ENCODE measurements at places on chromosomes 7 and 10. TPM values are rescaled to one million over a fixed set of nuclear protein-coding genes. Genes with fewer than 3 reads are reported as not detected.
A peak's percentile ranks its signal among the peaks of the same experiment; 100 is the strongest.

DNA sequence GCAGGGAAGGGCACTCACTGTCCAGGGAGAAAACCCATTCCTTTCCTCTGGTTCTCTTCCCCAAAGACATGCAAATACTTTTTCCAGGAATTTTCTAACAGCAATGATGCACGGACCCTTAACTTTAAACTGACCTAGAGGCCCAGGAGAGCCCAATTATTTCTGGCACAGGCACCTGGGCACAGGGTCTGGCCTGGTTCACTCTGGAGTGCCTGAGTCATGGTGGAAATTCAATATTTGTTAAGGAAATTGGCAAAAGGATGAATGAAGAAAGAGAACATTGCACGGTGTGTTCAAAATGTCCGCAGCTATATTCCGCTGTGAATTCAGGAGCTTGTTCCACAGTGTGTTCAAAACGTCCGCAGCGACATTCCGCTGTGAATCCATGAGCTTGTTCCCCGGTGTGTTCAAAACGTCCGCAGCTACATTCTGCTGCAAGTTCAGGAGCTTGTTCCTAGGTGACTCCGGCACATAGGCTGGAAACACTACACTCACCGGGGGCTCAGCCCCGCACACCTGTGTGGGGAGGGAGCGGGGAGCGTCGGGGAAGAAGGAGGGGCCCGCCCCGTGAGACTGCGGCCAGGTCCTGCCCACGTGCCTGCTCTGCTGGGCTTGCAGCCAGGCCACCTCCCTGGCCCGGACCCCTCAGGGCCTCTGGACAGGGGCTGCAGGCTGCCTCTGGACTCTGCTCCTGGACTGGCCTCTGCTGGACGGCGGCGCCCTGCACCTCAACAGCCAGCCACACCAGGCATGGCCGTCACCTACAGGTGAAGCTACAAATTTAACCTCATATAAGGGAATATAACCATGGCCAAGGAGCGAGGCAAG, 72.0 kb upstream of the FAM20C start:
- DNase-seq: peak; percentile 52

Gene ANKRD26
- 3.1 TPM for total RNA-seq

Gene CDC123
- total RNA-seq: 58.5 TPM

Gene TSPAN13
- 11.0 TPM for total RNA-seq
